ENCODE measurements at places on chromosomes 11 and 22.

DNA sequence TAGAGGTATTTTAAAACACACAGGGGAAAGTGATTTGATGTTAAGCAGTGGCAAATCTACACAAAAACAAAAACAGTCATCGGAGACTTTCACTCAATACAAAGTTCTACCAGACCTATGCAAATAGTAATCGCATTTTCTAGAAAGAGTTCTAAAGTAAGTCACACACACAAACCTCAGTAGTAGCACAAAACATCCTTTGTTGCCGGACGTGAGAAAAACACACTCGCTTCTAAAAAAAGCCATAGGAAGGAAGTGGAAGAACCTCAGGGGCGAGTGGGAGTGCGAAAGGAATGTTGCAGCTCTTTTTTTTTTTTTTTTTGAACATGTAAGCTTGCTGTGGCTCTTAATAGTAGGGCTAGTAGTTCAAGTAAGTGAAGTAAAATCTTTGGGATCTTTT lies 88.9 kb downstream of the MAML2 start:
- no peak for DNase-seq

DNA sequence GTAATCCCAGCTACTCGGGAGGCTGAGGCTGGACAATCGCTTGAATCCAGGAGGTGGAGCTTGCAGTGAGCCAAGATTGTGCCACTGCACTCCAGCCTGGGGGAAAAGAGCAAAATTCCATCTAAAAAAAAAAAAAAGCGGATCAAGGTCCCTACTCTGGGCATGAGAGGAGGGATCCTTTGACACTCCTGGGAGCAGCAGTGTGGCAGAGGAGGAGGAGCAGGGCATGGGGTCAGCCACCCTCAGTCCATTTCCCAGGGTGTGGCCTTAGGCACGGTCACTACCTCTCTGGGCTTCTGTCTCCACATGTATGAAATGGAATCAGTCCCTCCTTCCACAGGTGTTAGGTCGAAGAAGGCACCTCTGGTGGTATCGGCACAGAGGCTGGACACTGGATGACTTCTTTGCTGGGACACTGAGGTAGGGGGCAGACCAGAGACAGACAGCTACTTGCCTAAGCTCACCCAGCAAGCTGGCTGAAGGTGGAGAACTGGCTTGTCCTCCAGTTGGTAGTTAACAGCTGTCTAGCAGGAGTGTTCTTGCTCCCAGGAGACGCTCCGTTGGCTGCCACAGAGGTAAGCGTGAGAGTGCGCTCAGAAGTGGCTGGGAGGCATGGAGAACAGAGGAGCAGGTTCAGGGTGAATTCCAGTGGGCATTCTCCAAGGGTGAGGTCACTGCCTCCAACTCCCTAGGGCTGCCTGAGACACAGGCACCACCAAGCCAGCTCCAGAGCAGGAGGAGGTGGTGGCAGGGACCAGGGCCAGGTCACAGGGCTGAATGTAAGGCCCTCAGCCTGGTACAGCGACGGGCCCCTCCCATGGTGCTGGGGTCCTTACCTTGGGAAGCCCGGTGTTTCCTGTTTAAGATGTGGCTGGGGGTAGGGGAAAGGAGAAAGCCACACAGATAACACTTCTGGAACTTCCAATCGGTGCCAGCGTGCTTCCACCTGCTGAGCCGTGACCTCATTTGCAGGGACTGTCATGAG lies 19.5 kb downstream of the TXN2 start:
- peak; percentile 70 for DNase-seq

GRCh38 chr11:61911128-61911700 lies 6.2 kb downstream of the RAB3IL1 start:
- DNase-seq, result no peak

GRCh38 chr22:23563111-23563510 lies 17.0 kb downstream of the IGLL1 start:
- DNase-seq, result no peak

DNA sequence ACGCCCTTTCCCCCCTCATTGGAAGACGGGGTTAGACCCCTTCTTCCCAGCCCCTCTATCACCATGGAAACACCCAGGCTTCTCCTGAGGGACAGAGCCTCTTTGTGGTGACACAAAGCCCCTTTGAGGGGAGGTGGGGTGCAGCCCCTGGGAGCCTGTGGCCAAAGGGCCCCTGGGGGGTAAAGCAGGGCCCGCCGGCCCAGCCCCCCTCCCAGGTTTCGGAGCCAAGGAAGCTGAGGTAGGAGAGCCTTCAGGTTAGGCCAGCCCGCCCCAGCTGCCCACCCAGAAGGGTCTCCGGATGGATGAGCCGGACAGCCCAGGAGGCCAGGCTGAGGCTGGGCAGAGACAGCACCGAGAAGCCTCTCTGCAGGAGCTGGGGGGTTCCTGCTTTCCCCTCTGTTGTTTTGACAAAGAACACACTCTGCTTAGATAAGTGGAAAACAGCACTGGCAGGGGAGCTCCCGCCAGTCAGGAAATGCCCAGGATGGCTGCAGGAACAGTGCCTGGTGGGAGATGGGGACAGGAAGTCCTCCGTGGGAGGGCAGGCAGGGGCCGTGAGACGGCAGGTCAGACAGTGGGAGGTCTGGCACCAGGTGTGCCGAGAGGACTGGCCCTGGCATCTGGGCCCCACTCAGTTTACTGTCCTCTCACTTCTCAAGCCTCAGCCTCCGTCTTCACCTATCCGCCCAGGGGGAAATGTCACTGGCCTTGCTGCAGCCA lies 18.2 kb downstream of the ARVCF start:
- no peak for DNase-seq

DNA sequence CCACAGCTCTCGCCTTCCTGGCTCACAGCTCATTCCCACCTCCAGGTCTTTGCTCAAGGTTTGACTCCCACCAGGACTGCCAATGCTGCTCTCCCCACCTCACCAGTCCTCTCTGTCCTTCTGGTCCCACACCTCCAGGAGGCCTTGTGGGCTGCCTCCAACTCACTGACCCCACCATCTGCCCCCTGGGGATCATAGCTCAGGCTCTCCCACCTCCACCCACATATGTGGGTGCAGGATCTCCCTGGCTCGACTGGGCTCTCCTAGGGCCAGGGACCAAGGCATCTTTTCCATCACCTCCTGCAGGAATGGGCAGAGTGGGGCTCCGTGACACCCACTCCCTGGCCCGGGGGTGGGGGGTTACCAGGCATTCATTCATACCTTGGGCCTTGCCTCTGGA lies 13.8 kb upstream of the SSTR3 start:
- DNase-seq, result no peak

GRCh38 chr22:23151827-23152226 lies 6.5 kb downstream of the RAB36 start:
- no peak for DNase-seq

GRCh38 chr22:20052309-20053259 lies 27.5 kb upstream of the DGCR8 start:
- DNase-seq, result no peak

DNA sequence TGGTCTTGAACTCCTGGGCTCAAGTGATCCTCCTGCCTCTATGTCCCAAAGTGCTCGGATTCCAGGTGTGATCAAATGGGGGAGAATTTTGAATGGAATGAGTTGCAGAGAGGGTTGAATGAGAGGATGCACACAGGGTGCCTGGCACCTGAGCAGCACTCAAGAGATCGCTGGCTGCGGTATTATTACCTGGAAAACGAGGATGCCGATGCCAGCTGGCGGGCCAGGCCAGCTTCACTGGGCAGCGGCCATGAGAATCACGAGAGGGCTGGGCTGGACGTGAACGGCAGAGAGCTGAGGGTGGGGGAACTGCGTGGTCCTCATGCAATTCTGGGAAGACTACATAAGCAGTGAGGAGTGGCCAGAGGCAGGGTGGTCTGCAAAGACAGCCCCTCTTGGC lies 2.9 kb downstream of the MGAT3 start:
- no peak for DNase-seq

GRCh38 chr11:112880495-112880894 lies 80.7 kb upstream of the NCAM1 start:
- no peak for DNase-seq

- no peak for DNase-seq
Observed at GRCh38 chr22:47495110-47495509, 732.7 kb downstream of the TBC1D22A start.

- DNase-seq, result no peak
Observed at GRCh38 chr11:67126986-67127385, 7.9 kb downstream of the KDM2A start.

- no peak for DNase-seq
Observed at GRCh38 chr11:84549217-84549616, 1077.9 kb downstream of the DLG2 start.

DNA sequence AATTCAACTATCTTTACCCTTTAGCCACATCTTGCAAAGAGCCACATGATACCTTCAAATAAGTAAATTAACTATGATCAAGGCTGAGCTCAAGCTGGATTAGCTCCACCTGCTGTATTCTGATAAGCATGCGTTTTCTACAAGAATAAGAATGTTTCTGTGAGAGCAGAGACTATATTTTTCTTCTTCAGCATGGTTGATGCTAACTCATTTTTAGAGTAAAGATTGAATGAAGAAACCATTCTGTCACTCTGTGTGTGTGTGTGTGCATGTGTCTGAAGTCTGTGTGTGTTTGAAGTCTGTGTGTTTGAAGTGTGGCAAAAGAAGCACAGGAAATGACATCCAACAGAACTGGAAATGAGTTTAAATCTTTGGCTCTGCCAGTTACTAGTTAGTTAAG lies 12.0 kb upstream of the LAYN start:
- peak; percentile 49 for DNase-seq

DNA sequence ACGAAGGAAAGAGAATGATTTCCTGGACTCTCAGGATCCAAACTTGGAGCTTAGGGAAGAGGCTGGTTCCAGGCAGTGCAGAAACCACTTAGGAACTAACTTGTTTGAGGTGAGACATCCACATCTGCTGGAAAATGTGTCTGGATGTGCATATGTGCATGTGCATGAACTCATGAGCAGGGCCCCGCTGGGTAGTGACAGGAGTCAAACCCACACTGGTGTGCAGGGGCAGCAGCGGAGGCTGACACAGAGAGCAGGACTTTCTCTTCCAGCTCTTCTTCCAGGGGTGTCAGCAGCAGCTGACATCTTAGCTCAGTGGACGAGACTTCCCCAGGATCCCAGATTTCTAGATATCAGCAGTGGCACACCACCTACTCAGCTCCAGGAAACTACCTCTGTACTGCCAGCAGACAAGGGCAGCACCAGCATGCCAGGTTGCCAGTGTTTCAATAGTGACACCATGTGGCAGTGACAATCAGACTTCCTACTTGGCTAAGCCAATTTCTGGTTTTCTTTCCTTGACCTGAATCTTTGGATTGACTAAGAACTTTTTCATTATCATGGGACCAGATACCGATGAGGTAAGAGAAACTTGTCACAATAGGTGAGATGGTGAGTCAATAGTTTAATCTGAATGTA lies 227.5 kb upstream of the ZC3H12C start:
- DNase-seq, result no peak

GRCh38 chr11:8775734-8776133 lies 93.1 kb downstream of the RPL27A start:
- no peak for DNase-seq

DNA sequence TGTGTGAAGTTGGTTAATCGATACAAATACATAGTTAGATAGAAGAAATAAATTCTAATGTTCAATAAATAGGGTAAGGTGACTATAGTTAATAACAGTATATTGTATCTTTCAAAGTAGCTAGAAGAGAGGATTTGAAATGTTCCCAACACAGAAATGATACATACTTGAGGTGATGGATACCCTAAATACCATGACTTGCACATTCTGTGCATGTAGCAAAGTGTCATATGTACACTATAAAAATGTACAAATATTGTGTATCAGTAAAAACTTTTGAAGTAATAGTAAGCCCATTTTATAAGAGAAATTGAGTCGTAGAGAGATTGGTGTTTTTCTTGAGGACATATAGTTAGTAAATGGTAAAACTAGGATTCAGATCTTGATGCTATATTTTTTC lies 56.4 kb upstream of the PGR start:
- no peak for DNase-seq

- DNase-seq, result peak; percentile 94
Observed at GRCh38 chr22:31829505-31829904, 75.7 kb downstream of the DEPDC5 start.

DNA sequence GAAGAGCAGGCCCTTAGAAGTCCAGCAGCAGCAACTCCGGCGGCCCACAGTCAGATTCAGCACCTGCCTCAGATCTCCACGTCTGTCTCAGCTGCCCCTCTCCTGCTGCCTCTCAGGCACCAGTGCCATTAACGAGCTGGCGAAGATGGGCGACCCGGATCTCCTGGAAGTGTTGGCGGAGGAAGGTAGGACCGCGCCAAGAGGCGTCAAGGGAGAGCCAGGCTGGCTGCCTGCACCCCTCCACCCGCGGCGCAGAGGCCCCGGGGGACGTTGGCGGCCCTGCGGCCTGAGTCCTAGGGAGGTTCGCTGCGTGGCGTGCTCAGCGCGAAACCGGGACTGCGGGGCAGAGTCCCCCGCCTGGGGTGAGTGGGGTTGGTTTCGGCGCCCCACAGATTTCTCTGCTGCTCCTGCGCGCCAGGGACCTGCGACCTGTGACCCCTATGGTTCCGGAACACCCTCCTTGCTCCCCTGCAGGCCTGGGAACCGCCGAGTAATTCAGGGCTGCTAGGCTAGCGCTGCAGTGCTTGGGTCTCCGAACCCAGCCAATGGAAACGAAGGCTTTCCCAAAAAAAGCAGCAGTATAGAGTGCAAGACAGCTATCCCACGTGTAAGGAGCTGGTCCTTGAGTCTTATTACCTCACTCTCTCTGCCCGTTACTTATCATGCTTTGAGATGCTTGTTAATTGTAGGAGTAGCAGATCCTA lies 615 bp downstream of the ANO5 start:
- no peak for DNase-seq

DNA sequence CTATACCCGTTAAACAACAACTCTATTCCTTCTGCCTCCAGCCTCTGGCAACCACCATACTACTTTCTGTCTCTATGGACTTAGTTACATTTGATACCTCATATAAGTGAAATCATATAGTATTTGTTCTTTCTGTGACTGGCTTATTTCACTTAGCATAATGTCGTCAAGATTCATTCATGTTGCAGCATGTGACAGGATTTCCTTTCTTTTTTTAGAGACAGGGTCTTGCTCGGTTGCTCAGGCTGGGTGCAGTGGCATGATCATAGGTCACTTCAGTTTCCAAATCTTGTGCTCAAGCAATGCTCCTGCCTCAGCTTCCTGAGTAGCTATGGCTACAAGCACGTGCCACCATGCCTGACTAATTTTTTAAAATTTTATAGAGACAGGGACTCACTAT lies 29.4 kb upstream of the SORL1 start:
- no peak for DNase-seq

- DNase-seq, result peak; percentile 21
Observed at GRCh38 chr22:23281406-23282088, 101.2 kb downstream of the BCR start.

DNA sequence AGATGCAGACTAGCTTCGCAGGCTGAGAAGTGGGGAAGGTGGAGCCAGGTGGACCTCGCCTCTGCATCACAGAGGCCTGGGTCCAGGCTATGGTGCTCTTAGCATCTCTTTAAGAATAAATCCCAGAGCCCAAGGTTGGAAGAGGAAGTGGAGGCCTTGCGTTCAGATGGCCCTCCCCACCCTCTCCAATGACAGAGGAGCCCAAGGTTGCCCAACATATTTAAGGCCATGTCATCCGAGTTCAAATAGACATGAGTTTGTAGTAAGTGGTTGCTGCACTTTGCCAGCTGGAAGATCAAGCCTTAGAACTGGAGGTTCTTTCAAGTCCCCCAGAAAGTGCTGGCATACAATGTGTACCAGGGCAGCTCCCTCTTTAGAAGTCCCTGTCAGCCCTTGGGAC lies 47.1 kb upstream of the HORMAD2 start:
- no peak for DNase-seq
